ENCODE measurements at places on chromosomes 4 and X.

GRCh38 chrX:47707031-47707780 lies 48.2 kb upstream of the UXT start:
- DNase-seq, result no peak

DNA sequence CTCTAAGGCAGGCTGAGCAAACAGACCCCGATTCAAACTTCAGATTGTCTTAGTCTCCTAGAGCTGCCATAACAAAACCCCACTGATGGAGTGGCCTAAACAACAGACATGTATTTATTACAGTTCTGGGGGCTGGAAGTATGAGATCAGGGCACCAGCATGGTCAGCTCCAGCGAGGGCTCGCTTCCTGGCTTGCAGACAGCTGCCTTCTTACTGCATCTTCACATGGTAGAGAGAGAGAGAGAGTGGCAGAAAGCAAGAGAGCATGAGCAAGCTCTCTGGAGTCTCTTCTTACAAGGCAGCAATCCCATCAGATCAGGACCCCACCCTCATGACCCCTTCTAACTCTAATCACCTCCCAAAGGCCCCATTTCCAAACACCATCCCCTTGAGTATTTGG lies 22.3 kb upstream of the SORCS2 start:
- no peak for DNase-seq

GRCh38 chr4:960140-960635 lies 13.2 kb downstream of the DGKQ start:
- no peak for DNase-seq

DNA sequence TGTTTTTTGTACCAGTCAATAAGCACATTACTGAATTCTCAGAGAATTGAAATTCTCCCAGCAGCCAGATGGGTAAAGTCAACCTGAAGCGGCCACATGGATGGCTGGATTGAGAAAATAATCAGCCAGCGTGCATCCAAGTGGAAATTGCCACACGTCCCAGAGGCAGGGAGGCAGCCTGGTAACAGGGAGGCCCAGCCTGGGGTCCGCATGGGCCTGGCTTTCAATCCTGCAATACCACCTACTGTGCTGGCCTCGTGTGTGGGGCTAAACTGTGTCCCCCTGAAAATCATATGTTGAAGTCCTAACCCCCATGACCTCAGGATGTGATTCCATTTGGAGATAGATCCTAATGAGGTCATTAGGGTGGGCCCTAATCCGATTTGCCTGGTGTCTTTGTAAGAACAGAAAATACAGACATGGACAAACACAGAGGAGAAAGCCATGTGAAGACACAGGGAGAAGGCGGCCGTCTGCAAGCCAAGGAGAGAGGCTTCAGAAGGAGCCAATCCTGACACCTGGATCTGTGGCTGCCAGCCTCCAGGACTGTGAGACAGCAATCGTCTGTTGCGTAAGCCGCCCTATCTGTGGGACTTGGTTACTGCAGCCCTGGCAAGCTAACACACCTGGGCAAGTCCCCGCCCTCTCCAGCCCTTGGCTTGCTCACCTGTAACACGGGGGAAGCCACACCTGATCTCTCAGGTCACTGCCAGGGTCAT lies 90.3 kb downstream of the JAKMIP1 start:
- no peak for DNase-seq

DNA sequence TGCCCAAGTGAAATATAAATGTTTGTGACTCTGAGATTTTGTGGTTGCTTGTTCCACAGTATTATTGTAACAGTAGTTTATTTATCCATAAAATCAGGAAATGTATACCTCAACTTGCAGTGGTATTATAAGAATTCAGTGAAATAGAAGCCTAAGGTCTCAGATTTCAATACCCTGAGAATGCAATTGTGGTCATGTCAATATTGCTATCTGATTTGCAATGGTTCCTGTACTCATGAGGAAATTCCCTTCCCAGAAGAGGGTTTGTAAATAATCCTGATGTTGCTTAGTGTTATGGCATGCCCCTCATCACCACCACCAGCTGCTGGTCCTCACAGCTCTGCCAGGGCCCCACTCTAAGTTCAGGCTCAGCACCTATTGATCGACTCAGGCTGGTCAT lies 67.8 kb downstream of the SLC34A2 start:
- DNase-seq, result no peak

GRCh38 chr4:88526221-88526815 lies 2.7 kb upstream of the PYURF start:
- no peak for DNase-seq

DNA sequence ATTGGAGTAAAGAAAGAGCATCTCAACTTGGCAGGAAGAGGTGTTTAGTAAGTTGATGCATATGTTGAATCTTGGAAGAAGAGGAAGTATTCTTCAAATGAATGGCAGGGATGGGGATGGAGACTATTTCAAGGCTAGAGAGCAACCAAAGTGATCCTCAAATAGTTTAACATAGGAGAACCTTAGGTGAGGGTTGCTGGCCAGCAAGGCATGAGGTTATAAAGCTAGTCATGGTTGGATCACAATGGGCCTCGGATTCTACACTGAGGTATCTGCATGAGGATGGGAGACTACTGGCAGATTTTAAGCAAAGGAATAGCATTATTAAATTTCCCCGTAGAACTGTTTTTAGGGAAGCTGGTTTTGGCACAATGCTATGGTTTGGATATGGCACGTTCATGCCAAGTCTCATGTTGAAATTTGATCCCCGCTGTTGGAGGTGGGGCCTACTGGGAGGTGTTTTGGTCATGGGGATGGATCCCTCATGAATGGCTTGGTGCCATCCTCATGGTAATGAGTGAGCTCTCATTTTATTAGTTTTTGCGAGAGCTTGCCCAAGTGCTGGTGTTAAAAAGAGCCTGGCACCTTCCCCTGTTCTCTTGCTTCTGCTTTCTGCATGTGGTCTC lies 41.9 kb upstream of the ETNPPL start:
- DNase-seq, result no peak

DNA sequence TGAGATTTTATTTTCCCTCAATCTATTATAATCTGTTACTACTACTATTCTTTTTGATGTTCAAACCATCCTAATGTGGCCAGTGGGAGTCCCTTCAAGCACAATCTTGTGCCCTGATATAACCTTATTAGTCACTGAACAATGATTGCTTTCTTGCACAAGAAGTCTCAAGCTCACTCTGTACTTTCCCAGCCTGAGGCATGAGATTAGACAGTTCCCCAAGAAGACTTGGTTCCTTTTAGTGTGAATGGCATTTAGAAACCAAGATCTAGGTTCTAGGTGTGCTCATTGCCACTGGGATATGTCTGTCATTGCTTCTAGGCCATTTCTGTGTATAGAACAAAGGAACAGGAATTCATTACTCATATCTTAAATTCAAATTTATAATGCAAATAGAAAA lies 28.0 kb upstream of the RBM41 start:
- DNase-seq, result no peak

GRCh38 chr4:18529482-18529881 lies 507.9 kb upstream of the LCORL start:
- DNase-seq, result no peak

DNA sequence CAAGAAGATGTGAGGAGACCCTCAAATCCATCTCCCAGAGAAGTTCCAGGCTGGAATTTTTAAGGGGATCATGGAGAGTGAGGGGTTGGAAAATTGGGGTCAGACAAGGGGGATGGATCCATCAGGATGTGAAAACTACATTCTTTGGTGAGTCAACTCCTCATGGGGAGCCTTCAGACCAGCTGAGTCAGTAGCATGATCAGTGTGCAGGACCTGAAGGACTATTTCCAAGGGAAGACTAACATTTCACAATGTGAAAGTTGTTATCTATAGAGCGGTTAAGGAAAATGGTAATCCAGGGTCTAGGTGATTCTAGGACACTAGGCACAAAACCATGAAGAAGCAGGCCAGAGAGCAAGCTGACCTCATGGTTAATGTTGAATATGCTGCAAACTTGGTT lies 38.6 kb upstream of the CEP135 start:
- DNase-seq, result no peak

GRCh38 chr4:76199664-76200211 lies 13.9 kb downstream of the SCARB2 start:
- DNase-seq, result peak; percentile 60

DNA sequence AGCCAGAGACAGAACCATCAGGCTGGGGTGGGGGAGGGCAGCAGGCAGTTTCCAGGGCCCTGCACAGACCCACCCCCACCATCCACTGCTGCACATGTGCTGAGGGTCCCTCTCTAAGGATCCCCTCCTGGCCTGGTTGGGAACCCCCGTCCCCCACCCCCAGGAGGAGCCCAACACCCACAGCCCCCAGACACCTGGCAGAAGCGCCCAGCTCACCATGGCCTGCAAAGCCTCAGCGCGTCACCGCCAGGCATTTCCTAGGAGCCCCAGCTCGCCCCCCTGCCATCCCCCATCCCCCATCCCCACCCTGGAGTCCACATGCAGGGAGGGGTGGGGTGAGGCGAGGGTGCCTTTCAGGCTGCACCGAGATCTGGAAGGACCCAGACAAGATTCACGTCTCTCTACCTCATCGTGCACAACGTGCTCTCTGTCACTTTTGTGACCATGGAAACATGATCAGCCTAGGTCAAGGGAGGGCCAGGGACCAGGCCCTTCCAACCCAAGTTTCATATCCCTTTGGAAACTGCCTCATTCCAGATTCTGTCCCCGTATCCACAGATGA lies 9.3 kb downstream of the MXD4 start:
- peak; percentile 3 for DNase-seq

- DNase-seq, result peak; percentile 57
Observed at GRCh38 chrX:19875050-19875431, 12.4 kb downstream of the SH3KBP1 start.

- peak; percentile 6 for DNase-seq
Observed at GRCh38 chr4:89619206-89619962, 217.6 kb downstream of the SNCA start.

DNA sequence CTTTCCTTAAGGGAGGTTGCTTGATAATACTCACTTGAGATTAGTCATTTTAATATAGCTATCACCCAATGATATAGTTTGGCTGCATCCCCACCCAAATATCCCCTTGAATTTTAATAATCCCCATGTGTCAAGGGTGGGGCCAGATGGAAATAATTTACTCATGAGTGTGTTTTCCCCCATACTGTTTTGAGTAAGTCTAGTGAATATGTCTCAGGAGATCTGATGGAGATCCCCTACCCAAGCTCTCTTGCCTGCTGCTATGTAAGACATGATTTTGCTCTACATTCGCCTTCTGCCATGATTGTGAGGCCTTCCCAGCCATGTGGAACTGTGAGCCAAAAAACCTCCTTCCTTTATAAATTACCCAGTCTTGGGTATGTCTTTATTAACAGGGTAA lies 539.7 kb upstream of the GRID2 start:
- DNase-seq, result no peak

- DNase-seq, result no peak
Observed at GRCh38 chr4:119933606-119934005, 133.0 kb downstream of the MAD2L1 start.

- DNase-seq, result no peak
Observed at GRCh38 chr4:121428721-121429120, 47.9 kb upstream of the QRFPR start.

GRCh38 chrX:41472231-41472815 lies 25.2 kb downstream of the NYX start:
- DNase-seq, result no peak

- peak; percentile 52 for DNase-seq
Observed at GRCh38 chrX:24259544-24260240, 54.2 kb downstream of the SUPT20HL2 start.

DNA sequence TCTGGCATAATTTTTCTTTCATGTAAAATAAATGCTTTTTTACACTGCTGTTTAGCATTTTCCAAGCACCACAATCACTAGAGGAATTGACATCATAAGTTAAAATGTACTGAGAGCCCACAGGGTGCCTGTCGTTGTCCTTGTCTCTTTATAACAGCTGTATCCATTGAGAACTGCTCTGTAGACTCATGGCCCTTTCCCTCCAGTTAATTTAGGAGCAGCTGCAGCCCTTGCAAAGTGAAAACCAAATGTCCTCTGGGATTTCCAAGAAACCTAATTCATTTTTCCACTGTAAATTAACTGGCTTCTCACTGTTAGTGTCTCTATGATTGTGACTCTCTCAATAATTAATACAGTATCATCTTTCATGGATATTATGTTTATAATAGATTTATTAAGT lies 185.9 kb downstream of the SLC4A4 start:
- no peak for DNase-seq

GRCh38 chr4:153464068-153464467 lies 2.1 kb upstream of the TMEM131L start:
- DNase-seq, result no peak

DNA sequence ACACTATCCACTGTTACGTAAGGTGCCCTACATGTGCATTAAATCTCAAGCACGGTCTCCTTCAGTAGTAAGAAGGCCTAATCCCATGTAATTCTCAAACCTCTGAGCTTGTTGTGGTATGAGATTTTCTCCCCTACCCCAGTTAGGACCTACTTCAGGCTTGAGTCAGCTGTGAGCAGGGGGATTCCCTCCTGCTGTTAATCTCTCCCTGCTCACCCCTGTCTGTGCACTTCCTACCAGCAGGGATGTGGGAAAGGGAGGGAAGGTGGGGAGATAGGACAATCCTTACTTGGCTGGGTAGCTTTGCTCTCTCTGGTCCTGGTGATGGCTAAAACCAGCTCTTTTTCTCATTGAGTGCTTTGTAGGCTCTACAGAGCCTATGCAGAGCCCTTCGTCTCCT lies 60.8 kb downstream of the PALLD start:
- no peak for DNase-seq

DNA sequence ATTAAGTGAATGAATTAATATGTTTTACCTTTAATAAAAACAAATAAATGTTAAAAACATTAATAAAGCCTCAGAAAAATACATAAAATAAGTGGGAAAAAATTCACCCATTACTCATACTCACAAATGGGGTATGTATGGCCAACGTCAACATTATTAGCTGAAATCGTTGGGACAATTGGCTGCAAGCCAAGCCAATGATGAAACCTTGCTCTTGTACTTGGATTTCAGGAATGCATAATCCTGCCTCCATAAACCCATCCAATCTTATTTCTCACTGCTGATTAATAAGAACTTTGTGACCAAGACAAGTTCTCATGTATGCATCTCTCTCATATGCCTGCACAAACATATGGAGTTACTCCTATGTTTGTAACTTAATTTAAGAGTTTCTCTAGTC lies 35.3 kb upstream of the ADAMTS3 start:
- DNase-seq, result no peak

DNA sequence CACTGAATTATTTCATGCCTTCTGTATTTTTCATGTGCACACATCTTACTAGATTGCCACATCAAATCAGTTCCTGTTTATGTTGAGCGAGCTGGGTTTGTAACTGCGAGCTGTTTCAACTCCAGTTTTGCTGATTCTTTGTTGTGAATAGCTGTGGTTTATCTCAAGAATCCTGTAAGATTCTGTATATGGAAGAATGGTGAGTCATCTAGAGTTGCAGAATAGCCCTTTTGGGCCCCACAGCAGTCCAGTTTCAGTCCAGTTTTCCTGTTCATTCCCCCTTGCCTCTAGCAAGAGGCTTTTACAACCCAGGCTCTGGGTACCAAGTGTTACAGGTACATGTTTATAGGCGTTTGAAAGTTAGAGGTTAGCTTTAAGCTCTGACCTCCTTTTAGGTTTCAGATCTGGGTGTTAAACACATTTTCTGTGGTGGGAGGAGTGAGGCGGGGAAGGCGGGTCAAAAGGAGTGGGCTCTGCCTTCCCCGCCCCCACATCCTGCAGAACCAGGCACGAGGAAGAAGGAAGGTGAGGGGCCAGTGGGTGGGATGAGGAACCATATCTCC lies 32.7 kb downstream of the TBC1D14 start:
- DNase-seq, result peak; percentile 60

GRCh38 chr4:27947302-27947701 lies 1086.7 kb downstream of the STIM2 start:
- DNase-seq, result no peak

GRCh38 chr4:168521721-168522120 lies 24.9 kb downstream of the PALLD start:
- no peak for DNase-seq

GRCh38 chrX:156004256-156004655 lies 6.8 kb downstream of the IL9R start:
- no peak for DNase-seq
